ENCODE measurements at places on chromosomes 2 and 18.
A peak's percentile ranks its signal among the peaks of the same experiment; 100 is the strongest.

DNA sequence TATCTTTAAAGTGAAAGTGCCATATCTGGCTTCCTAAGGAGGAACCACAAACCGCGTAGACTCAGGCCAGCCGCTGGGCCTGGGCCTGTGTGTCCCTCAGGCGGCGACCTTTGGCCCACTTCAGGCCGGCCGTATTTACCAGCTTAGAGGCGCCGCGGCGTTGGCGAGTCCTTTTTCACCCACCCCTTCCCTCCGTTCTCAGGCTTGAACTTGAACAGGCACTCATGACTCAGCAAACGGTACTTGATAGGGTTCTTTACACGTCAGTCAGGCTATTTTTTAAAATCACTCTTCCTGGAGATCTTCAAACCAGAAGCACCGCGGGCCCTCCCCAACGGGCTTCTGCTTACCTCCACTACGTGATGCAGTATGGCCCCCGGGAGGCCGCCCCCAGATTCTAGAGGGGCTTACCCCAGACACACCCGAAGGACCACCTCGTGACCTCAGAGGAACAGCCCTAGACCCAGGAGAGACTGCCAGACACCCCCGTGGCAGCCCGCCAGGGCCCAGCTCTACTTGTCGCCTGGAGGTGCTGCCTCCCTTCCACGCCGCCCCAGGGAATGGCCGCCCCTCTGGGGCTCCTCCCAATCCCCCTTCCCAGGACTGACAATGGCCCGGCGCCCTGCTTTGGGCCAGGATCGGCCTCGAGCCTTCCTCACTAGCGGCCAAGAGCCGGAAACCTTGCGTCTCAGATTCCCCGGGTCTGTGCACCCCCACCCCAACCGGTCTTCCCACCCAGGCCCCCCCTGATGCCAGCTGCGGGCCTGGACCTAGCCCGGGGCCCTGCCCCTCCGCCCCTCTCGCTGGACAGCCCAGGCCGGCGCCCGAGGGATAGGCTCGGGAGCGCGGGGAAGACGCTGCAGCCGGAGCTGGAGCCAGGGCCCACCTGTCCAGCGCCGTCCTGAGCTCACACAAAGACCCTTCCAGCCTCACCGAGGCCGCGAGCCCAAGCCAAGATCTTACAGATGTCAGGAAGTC, 33.8 kb upstream of the IMPA2 start:
- peak; percentile 99 for DNase-seq

DNA sequence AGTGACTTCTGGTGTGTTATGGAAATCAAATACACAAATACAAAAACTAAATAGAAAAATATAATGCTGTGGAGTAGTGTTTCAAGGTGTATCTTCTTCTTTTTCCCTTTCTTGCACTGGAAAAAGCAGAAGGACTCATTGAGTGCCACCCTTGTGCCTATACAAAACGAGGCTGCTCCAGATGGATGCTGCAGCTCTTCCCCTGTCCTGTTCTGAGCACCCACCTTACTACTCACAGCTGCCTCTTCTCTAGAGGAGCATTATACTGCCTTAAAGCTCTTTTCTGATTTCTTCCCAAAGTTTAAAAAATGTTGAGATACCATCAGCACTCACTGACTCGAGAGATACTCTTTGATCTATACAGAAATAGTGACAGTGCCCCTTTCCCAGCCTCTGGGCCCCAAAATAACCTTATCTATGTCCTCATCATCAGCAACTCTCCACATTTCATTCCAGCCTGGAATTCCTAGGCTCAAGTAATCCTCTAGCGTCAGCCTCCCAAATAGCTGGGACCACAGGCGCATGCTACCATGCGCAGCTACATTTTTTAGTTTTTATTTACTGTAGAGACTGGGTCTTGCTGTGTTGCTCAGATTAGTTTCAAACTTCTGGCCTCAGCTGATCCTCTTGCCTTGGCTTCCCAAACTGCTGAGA, 1356.1 kb upstream of the NRXN1 start:
- no peak for DNase-seq

- no peak for DNase-seq
Measured at GRCh38 chr18:39840856-39841481, 2114.1 kb upstream of the PIK3C3 start.

DNA sequence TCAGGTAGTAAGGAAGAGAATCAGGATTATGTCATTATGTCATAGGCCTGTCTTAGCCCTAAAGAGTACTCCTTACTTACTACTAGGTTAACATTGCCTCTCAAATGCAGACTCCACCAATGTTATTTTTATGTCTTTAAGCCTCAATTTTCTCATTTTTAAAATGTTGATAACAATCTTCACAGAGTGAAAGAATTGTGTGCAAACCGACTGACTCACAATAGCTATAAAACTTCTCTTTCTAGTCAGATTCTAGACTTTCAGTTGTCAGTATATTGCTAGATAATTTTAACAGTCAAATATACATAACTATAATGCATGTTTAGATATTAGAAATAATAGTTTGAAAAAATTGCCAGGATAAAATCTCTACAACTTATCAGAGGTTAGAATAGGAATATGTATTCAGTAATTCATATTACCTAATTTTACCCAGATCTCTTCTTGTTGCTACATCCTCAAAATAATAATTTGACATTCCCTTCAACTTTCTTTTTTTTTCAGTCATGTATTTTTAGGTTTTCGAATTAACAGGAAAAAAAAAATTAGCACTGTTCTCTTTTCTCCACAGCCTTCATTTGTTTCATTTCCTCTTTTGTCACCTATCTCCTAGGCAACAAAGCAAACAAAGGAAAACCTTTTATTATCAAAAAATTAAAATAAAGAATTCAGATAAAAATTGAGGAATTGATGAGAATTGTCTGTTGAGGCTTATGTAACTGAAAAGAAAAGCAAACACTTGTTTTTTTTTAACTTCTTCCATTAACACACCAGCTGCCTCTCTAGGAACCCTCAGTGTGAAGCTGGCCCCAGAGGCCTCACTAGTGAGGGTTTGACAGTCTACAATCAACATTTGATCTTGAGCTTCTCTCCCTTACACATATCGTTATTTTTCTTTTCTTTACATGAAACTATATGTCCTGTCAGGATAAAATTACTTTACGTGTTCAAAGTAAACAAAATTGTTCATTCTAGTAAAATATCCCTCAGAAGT, 279.0 kb downstream of the CALCRL start:
- DNase-seq: no peak

GRCh38 chr2:216428618-216429350, 16.5 kb downstream of the SMARCAL1 start:
- DNase-seq: no peak

All from AML-193 (cell line).